ENCODE measurements at places on chromosomes 4 and X. TPM values are rescaled to one million over a fixed set of nuclear protein-coding genes. Genes with fewer than 3 reads are reported as not detected.

DNA sequence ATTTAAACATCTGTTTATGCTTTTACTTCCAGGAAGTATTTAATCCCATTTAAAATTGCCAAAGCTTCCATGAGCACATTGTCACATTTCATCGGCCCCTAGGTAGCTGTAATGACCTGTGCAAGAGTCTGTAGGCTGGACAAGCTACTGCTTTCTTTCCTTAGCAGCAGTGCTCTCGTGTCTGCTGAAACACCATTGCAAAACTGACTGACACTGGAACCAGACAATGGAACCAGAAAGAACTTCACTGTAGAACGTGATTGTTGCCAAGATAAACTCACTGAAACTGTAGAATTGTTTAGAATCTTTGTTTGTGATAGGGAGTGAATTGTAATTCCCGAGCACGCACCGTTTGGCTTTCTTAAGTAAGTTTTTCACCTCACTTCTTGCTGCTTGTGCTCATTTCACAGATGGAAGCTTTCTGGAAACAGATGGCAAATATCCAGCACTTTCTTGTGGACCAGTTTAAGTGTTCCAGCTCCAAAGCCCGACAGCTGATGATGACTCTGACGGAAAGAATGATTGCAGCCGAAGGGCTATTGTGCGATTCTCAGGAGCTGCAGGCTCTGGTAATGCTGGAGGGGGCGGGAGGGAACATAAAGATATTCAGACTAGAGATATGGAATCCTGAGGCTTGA, 36.9 kb downstream of the EVC start:
- no peak for DNase-seq

DNA sequence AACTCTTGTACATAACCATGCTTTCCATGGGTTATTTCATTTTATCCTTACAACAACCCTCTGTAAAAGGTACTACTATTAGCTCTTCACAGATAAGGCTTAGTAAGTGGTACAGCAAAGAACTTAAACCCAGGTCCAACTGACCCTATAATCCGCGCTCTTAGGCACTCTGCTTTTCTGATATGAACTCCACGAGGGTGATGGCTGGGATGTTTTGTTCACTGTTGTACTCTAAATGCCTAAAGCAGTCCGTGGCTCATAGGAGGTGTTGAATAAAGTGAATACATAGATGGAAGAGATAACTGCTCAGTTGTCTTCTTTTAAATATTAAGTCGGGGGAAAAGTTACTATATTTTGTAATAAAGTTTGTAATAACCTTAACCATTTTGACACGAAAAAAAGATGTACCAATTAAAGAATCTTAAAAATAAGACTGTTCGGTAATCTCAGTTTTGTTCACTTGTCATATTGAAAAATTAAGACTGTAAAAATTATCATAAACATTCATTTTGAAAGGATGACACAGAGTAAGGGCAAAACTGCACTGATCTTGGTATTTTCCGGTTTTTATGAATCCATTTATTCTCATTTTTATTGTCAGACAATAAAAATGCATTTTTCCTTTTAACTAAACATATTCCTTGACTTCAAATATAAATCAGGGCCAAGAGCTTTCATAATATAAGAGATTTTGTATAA, 166.5 kb downstream of the FBXW7 start:
- DNase-seq, result no peak

Gene AREG
- total RNA-seq, result not detected

Gene FAM149A
- 19.8 TPM for total RNA-seq

DNA sequence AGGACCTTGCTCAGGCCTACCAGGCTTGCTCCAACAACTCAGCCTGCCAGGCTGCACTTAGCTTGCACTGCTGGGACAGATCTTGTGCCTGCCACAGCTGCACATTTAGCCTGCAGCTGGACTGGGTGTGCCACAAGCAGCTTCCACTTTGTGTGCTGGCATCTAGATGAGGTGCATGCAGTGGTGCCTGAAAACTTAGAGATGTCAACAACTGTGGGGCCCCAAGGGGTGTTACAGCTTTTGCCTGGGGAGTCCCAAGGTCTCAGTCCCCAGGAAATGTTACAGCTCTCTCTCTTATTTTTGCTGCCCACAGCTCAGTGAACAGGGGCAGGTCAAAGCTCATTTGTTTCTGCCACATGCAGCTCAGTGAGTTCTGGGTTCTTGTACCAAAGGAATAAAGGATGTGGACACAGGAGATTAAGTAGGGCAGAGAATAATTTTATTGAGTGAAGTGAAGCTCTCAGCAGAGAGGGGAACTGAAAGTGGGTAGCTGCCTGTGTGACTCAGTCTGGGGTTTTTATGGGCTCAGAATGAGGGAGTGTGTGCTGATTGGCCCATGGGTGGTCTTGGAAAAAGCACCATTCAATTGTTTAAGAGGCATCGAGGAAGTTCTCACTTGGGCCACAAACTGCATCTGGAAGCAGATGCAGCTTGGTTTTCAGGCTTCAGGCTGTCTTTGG, 828.3 kb downstream of the TECRL start:
- DNase-seq, result no peak

Gene TMEM156
- total RNA-seq, result 1.1 TPM

- no peak for DNase-seq
These were observed 11.2 kb upstream of the SCRG1 start for GRCh38 chr4:173410079-173410478.

Gene ZXDA
- total RNA-seq, result 1.8 TPM

DNA sequence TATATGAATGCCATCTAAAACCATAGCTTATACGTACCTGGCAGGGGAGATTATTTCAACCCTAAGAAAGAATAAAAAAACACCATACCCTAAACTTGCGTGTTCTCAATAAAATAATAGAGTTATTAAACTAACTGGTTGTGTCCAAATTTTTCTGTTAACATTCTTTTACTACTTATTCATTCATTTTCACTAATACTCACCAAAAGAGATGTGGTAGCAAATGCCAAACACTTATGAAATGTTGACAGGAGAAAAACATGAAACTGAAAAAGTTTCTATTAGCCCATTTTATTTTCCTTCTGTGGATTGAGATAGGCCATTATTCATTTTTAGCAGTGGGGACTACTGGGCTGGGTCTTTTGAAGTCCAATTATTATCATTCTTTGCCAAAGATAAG, 102.0 kb downstream of the TSPAN5 start:
- no peak for DNase-seq

GRCh38 chr4:141142423-141142822, 9.2 kb upstream of the RNF150 start:
- DNase-seq, result no peak

Gene CTAG1A
- not detected for total RNA-seq

GRCh38 chrX:111375747-111376146, 36.2 kb downstream of the DCX start:
- DNase-seq, result no peak

Gene CXorf38
- total RNA-seq, result 4.9 TPM

DNA sequence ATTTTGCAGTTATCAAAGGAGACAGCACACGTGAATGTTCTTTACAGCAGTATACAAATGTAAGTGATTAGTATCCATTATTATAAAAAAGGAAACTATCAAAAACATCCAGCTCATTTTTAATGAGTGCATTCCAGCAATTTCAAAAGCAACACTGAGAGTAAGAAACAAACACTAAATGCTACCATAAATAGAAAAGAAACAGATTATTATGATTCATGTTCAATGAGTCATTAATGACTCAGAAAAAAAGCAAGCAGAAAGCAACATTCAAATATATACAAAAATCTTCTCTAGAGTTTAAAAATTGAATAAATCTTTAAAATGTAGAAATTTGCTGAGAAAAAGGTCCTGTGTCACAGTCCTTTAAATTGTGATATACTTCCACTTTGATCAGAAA, 346.5 kb upstream of the FMR1 start:
- DNase-seq, result no peak

GRCh38 chrX:68868316-68868715, 39.5 kb downstream of the EFNB1 start:
- DNase-seq, result no peak

Gene EXOC1L
- total RNA-seq, result not detected

GRCh38 chr4:61068745-61069144, 131.4 kb upstream of the ADGRL3 start:
- no peak for DNase-seq

Gene PLK4
- 0.98 TPM for total RNA-seq

Gene NLGN3
- 0.13 TPM for total RNA-seq

GRCh38 chrX:154402622-154403127, 4.5 kb downstream of the RPL10 start:
- no peak for DNase-seq

DNA sequence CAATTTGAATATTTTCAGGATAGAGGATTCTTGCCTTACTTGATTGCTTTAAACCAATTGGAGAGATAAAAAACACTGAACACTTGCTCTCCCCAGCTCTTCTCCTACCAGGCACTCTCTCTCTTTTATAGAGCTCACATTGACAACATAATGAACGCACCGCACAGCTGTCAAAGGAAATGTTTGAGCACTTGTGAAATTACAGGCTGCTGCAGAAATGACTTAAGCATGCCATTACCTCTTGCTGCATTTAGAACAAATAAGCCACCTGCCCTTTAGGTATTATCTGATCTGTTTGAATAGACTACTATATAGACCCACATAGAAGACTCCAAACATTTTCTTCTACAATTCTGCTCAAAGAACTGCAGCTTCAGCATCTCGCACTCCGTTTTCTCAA, 227.7 kb downstream of the C4orf33 start:
- no peak for DNase-seq

GRCh38 chr4:17276776-17277175, 235.1 kb downstream of the QDPR start:
- DNase-seq, result no peak

- no peak for DNase-seq
These were observed 1.4 kb upstream of the FAM53A start for GRCh38 chr4:1685235-1686150.

Gene HS6ST2
- not detected for total RNA-seq

Gene MAGEA9B
- not detected for total RNA-seq

All from right lobe of liver (tissue), 6 donors.